ENCODE measurements at places on chromosomes 12 and 14. TPM values are rescaled to one million over a fixed set of nuclear protein-coding genes. Genes with fewer than 3 reads are reported as not detected.

- H3K27me3 ChIP-seq, result no peaks in the 10 kb centered on the region
- H3K36me3 ChIP-seq, result no peaks in the 10 kb centered on the region
- no peak overlapping the region for H3K27ac ChIP-seq
- no peak overlapping the region for H3K4me3 ChIP-seq
- H3K4me1 ChIP-seq, result no peaks in the 10 kb centered on the region
These were observed 133.2 kb downstream of the PRKCH start for GRCh38 chr14:61454545-61454944.

The HECTD4 gene
- 31.2 TPM for total RNA-seq

GRCh38 chr12:7542046-7542445 lies 38.5 kb upstream of the CD163 start:
- no peak for DNase-seq
- H3K4me3 ChIP-seq, result no peak overlapping the region
- no peaks in the 10 kb centered on the region for H3K4me1 ChIP-seq
- no peaks in the 10 kb centered on the region for H3K27me3 ChIP-seq
- no peak overlapping the region for H3K27ac ChIP-seq
- no peaks in the 10 kb centered on the region for H3K36me3 ChIP-seq

- DNase-seq, result no peak
- H3K27me3 ChIP-seq, result no peaks in the 10 kb centered on the region
These were observed 190.4 kb upstream of the FAR2 start for GRCh38 chr12:28958553-28959195.

GRCh38 chr14:102516531-102517391 lies 7.2 kb upstream of the ANKRD9 start:
- no peaks in the 10 kb centered on the region for H3K27me3 ChIP-seq
- peaks cover 5% of the 10 kb centered on the region for H3K4me1 ChIP-seq
- no peak overlapping the region for H3K27ac ChIP-seq
- peak overlapping the region; percentile 10 for H3K4me3 ChIP-seq
- H3K36me3 ChIP-seq, result no peaks in the 10 kb centered on the region
- no peak for DNase-seq

The FOXG1 gene
- total RNA-seq, result not detected

DNA sequence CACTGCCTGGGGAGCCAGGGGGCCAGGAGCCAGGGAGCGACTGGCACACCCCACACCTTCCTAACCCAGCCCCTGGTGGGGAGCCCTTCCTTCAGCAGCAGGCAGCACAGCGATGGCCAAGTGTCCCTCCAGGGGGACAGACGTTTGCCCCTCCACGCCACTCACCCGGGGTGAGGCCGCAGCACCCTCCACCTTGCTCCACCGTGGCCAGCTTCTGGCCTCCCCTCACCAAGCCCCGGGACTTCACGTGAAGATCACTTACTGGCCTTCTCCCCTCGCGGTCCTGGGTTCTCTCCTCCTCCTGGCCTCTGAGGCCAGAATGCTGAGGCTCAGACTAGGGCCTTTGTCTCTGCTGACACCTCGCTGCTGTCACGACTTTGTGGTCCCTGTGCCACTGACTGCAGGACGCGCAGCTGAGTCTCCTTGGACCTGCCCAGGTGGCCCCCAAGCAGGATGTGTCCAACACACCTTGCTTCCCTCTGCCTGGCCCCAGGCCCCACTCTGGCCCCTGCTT lies 3.5 kb upstream of the ASPG start:
- no peaks in the 10 kb centered on the region for H3K27me3 ChIP-seq
- no peak for DNase-seq
- no peak overlapping the region for H3K4me3 ChIP-seq
- no peak overlapping the region for H3K27ac ChIP-seq

GRCh38 chr12:91219919-91220318 lies 37.3 kb upstream of the DCN start:
- no peaks in the 10 kb centered on the region for H3K4me1 ChIP-seq
- H3K4me3 ChIP-seq, result no peak overlapping the region
- H3K27me3 ChIP-seq, result no peaks in the 10 kb centered on the region
- no peak overlapping the region for H3K27ac ChIP-seq
- DNase-seq, result no peak

The PARP2 gene
- 51.8 TPM for total RNA-seq

- no peak within 1 kb of the TSS for H3K27ac ChIP-seq
- no peak for DNase-seq
- no peaks in the 10 kb centered on the region for H3K36me3 ChIP-seq
- H3K27me3 ChIP-seq, result peaks cover 10% of the 10 kb centered on the region
- no peak within 1 kb of the TSS for H3K4me3 ChIP-seq
- H3K4me1 ChIP-seq, result no peaks in the 10 kb centered on the region
These were observed at the start of gene GALNT16 for GRCh38 chr14:69259527-69260189. TSS of gene GALNT16 (plus strand) at chr14:69260158. CDS start at chr14:69260291, 133 bp downstream.

DNA sequence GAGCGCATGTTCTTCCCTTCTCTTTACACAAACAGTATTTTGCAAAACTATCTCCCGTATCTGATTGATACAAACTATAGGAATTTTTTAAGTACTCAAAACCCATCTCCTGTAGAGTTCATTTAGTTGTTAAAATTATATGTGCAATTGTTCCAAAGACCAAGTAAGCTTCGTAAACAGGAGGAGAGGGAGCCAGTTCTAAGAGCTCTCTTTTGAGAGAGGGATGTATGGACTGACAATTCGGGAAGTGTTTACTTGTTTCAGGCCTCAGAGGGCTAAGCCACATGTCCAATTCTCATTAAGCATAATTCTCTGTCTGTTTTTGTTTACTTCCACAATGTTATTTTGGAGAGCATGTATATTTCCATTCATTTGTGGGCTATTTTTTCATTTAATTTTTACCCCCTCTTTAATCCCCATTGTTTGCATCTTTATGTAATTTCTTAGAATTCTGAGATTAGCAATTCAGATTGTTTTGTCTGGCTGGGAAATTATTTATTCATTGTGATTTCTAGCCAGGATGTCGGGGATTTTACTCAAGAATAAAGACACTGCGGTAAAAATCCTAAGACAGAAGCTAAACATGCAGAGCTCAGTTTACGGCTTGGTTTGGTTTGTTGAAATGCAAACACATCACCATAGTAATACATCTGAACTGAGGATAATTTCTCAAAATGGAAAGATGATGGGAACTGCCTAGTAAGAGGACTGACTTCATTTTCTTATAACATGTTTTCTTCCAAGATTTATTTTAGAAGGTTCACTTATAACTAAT lies 126.8 kb downstream of the KCNK10 start:
- 0 out of 2 replicates have a peak, but pooled peaks cover 11% of the 10 kb centered on the region for H3K27me3 ChIP-seq
- DNase-seq, result no peak
- H3K36me3 ChIP-seq, result no peaks in the 10 kb centered on the region
- H3K4me1 ChIP-seq, result no peaks in the 10 kb centered on the region
- H3K4me3 ChIP-seq, result no peak overlapping the region

The WSCD2 gene
- total RNA-seq, result 0.05 TPM

The PLA2G1B gene
- total RNA-seq, result 2.0 TPM

- H3K27me3 ChIP-seq, result no peaks in the 10 kb centered on the region
- peak overlapping the region; percentile 7 for H3K4me3 ChIP-seq
- peak overlapping the region; percentile 55 for H3K27ac ChIP-seq
- DNase-seq, result no peak
- no peaks in the 10 kb centered on the region for H3K36me3 ChIP-seq
These were observed 71.3 kb downstream of the CLMN start for GRCh38 chr14:95248432-95248831.

- H3K4me1 ChIP-seq, result peaks cover 2% of the 10 kb centered on the region
- H3K27me3 ChIP-seq, result no peaks in the 10 kb centered on the region
- no peaks in the 10 kb centered on the region for H3K36me3 ChIP-seq
- H3K27ac ChIP-seq, result no peak overlapping the region
- H3K4me3 ChIP-seq, result no peak overlapping the region
These were observed 26.3 kb downstream of the CMA1 start for GRCh38 chr14:24481622-24482324.

DNA sequence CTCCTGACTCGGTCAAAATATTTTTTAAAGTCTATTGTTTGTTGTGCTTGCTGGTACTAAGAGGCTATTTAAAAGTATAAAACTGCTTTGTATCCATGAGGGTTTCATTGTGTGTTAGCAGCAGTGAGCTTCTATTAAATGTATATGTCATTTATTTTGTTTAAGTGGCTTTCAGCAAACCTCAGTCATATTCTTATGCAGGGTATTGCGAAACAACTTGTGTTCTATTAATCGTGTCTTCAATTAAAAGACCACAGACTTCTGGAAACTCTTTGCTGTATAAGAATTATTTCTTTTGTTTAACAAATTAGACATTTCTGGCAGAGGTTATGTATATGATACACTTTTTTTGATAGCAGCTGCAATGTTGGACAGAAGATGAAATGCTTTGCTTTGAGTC lies 6.5 kb downstream of the IAPP start:
- no peaks in the 10 kb centered on the region for H3K27me3 ChIP-seq
- H3K27ac ChIP-seq, result no peak overlapping the region
- H3K4me1 ChIP-seq, result no peaks in the 10 kb centered on the region
- DNase-seq, result no peak

- peaks cover 18% of the 10 kb centered on the region for H3K4me1 ChIP-seq
- H3K4me3 ChIP-seq, result peak overlapping the region; percentile 52
- H3K27ac ChIP-seq, result peak overlapping the region; percentile 20
- no peaks in the 10 kb centered on the region for H3K36me3 ChIP-seq
- DNase-seq, result no peak
These were observed 485 bp downstream of the PPP4R4 start for GRCh38 chr14:94174604-94175010.

DNA sequence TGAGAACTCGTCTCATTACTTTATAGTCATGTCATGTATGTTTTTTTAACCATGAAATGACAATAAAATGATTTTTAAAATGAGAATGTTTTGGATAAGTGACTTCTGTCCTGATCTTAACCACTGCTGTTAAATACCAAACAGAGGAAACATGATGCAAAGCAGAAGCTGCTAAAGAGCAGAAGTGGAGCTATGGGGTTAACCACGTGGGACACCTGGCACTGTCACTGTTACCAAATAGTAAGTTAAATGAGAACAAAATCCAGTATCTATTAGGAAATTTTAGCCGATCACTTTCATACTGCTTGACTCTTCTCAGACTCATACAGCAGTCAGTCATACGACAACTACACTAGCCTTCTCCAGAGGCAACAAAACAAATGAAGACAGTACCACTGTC lies 82.4 kb downstream of the SCAF11 start:
- no peak overlapping the region for H3K27ac ChIP-seq
- no peak for DNase-seq
- no peak overlapping the region for H3K4me3 ChIP-seq
- no peaks in the 10 kb centered on the region for H3K27me3 ChIP-seq

DNA sequence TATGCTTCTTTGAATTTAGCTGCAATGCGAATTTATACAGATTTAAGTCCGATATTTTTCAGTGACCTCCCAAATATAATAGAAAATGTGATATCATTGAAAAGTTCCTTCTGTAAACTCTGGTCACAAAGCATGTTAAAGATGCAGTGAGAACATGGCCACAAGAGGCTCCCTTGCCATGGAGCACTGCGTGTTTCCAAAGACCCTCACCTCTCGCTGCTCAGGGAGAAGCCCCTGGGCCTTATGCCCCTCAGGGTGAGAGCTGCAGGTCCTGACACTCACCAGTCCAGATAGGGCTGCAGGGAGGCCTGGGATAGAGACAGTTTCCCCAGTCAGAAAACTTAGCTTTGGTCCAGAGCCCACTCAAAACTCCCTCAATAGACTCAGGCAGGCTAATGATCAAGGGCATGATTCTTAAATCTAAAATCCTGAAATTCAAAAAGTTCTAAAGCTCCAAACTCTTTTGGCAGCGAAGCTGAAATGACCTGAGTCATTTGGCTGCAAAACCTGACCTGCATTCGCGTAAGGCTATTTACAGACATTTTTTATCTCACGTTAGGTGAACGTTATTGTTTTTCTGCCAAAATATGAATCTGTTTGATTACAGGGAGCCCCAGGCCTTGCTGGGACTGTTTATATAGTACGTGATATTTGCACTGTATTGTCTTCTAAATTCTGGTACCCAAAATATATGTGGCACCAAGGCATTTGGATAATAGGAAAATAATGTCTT lies 67.8 kb downstream of the CAPZA3 start:
- no peaks in the 10 kb centered on the region for H3K36me3 ChIP-seq
- H3K27me3 ChIP-seq, result no peaks in the 10 kb centered on the region
- H3K4me1 ChIP-seq, result no peaks in the 10 kb centered on the region
- H3K4me3 ChIP-seq, result no peak overlapping the region

DNA sequence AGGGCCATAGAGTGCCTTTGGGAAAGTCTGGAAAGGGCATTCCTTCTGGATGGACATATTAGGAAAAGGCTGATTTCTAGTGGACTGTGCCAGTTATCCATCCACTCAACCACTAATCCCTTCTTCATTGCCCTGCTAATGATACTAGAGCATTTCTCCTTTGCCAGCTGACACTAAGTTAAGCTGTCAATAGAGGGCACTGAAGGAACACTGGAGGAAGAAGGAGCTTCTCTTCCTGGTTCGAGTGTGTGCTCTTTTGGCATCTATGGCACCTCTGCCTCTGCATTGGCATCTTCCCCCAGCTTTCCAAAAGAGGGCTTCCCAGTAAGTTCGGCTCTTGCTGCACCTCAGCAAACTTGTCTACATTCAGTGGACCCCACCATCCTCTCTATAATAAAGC lies 165.4 kb downstream of the DERA start:
- no peak overlapping the region for H3K4me3 ChIP-seq
- no peak overlapping the region for H3K27ac ChIP-seq
- no peaks in the 10 kb centered on the region for H3K4me1 ChIP-seq
- DNase-seq, result peak; percentile 29

DNA sequence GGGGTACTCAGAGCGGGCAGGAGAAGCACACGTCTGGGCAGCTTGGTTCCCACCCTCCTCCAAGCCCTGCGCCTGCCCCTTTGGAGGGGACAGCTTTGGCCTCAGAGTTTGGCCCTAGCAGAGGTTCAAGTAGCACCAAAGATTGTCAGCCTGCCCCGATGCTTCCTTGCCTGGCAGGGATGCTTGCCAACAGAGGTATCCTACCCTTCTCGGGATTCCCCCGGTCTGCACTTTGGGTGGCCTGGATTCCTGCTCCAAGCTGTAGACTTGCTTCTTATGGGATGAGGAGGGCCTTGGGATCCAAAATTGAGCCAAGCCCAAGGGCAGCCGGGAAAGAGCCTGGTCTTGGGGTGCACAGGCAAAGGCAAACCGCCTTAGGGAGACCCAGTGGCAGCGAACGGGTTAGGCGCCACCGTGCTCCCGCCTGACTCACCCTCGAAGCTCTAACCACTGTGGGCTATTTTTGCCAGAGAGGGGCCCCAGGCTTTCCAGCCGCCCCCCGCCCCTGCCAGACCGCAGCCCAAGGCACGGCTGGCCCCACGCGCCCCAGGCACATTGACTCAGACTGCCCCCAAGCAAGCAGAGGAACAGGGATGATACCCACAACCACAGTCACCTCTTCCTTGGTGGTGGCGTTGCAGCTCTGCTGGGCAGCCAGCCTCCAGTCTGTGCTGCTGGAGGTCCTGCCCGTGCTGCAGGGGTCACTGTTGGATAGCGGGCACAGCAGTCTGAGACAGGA lies 847 bp upstream of the WNT10B start:
- peaks cover 24% of the 10 kb centered on the region for H3K4me1 ChIP-seq
- no peaks in the 10 kb centered on the region for H3K36me3 ChIP-seq
- H3K27me3 ChIP-seq, result no peaks in the 10 kb centered on the region
- no peak overlapping the region for H3K4me3 ChIP-seq

The SOX5 gene
- total RNA-seq, result 0.52 TPM

- no peaks in the 10 kb centered on the region for H3K4me1 ChIP-seq
- H3K36me3 ChIP-seq, result no peaks in the 10 kb centered on the region
- H3K27ac ChIP-seq, result no peak overlapping the region
- no peak overlapping the region for H3K4me3 ChIP-seq
- DNase-seq, result no peak
- no peaks in the 10 kb centered on the region for H3K27me3 ChIP-seq
These were observed 13.6 kb downstream of the PIWIL1 start for GRCh38 chr12:130351326-130351725.
